ENCODE measurements at places on chromosomes 11 and 22.

GRCh38 chr11:61732705-61733104 lies 19.7 kb upstream of the MYRF start:
- no peak for DNase-seq

- DNase-seq = no peak
These were observed 886 bp downstream of the SHISA8 start for GRCh38 chr22:41913842-41914534.

DNA sequence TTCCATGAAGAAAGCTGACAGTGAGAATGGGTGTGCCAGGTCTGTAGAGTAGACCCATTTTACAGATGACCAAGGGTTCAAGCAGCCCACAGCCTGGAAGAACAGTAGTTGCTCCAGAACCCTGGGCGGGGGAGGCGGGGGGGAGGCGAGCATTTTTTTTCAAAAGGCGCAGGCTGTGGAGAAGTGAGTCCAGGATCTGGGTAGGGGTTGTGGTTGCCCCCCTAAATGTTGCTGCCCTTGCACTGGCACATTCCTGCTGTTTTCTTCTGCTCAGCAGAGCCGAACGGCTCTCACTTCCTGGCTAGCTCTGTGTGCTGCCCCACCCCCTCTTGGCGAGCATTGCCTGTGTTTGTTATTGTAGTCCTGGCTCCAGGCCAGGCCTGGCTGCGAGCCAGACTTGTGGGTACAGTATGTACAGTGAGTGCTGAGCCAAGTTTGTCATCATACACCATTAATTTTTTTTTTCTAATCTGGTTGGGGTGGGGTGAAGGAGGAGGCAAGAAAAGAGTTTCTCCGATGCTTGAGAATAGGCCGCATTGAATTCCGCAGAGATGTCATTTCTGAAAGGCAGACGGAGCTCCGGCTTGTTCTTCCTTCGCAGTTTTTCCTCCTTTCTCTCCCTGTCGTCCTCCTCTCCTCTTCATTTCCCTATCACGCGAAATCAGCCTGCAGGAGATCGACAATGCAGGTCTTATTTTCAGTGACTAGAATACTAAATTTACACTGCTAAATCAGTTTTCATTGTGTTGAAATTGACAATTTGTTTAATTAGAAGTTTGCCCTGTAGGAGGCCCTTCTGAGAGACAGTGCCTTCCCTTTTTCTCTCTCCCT lies 100.5 kb downstream of the ZBTB16 start:
- DNase-seq = peak; percentile 99

DNA sequence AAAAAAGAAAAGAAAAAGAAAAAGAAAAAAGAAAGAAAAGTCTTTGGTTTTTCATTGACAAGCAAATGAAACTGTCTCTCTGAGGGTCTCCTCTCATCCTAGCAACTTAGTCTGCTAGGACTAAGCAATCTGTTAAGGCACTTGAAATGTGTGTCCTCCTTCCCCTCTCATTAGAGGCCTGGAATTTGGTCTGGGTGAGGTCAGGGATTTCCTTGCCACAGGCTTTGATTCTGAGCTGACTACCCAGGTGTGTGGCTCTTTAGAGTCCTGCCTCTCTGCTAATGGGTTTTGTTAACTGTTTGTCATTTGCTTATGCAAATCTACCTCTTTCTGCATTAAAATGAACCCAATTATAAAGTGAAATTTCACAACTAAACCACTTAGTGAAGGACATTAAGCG lies 18.3 kb upstream of the PKNOX2 start:
- DNase-seq = no peak

- DNase-seq = no peak
These were observed 1.5 kb downstream of the FEZ1 start for GRCh38 chr11:125494561-125494960.

DNA sequence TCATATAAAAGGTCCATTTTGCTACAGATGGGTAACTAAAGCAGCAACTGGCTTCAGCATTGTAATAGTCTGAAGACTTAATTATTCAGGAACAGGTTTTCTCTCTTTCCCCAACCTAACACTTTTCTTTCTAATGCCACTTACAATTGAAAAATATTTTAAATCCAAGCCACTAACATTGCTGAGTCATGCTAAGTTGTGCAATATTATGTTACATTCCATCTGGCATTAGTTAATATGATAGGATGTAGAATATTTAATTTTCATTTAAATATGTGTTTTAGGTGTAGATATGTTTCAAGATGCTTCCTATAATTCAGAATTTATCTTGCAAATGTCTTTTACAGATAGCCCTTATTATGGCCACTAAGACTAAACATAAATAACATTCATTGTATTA lies 98.6 kb downstream of the KIF18A start:
- DNase-seq = no peak

GRCh38 chr11:45560913-45561281 lies 104.5 kb downstream of the CHST1 start:
- DNase-seq = no peak

DNA sequence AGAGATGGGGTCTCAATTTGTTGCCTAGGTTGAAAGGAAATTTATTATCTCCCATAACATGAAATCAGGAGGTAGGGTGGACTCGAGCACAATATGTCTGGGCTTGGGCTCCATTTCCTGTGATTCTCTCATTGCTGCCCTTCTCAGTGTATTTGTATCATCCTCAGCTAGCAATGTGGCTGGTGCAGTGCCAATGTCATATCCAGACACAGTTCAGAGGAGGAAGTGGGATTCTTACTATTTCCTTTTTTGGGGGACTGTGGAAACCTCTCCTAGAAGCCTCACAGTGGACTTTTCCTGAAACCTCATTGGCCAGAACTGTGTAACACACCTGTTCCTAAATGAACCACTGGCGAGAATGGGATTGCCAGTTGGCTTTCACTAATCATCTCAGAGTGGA lies 21.0 kb upstream of the SWAP70 start:
- no peak for DNase-seq

DNA sequence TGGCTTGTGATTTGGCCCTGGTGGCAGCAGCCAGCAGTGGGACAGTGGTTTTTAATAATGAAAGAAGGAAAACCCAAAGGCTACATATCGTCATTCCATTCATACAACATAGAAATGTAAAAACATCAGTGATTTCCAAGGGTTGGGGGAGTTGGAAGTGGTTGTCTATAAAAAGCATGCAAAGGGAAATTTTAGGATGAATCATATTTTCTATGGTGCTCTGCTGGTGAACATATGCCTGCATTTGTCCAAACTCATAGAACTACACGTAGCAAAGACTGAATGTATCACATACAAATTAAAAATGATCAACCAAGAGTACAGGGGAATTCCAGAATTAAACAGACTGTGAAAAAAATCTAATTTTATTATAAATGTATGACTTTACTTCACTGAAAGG lies 11.1 kb downstream of the OR5B3 start:
- no peak for DNase-seq
